Ascending aorta (tissue), 2 donors: ENCODE measurements at places on chromosomes 2 and 18. TPM values are rescaled to one million over a fixed set of nuclear protein-coding genes. Genes with fewer than 3 reads are reported as not detected.

DNA sequence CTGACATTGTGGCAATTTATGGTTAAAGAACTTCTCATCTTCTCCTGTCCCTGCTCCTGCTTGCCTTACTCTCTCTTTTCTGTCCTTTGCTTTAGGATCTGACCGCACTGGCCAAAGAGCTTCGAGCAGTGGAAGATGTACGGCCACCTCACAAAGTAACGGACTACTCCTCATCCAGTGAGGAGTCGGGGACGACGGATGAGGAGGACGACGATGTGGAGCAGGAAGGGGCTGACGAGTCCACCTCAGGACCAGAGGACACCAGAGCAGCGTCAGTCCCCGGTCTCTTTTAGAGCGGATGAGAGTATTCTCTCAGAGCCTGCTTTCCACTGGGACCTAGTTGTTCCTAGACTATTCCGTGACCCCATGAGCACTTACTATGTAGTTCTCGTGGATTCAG lies 122.2 kb upstream of the IL1R2 start:
- DNase-seq, result no peak

- no peak for DNase-seq
Measured at GRCh38 chr18:47501946-47502345, 250.5 kb upstream of the SKOR2 start.

DNA sequence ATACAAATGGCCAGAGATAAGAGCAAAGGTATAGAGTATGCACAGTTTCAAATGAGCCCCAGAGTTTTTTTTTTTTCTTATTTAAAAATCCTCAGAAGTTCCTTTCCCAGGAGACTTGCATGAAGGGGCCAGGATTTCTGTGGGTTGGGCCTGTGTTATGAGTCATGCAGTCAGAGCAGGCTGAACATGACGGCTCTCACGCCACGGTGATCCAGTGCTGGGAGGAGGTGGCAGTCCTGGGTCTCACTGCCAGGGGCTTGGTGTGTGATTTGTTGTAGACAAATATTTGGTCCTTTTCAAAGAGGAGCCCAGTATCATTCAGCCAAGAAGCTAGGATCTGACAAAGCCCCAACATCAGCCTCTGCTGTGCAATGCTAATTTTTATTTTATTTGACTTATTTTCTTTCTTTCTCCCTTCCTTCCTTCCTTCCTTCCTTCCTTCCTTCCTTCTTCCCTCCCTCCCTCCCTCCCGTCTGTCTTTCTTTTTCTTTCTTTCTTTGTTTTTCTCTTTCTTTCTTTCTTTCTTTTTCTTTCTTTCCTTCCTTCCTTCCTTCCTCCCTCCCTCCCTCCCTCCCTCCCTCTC lies 10.4 kb upstream of the KCNE4 start:
- peak; percentile 57 for DNase-seq

GRCh38 chr2:54534221-54534620 lies 78.1 kb downstream of the SPTBN1 start:
- DNase-seq, result no peak

- DNase-seq, result peak; percentile 95
Measured at GRCh38 chr2:43343573-43344304, 117.3 kb upstream of the ZFP36L2 start.

DNA sequence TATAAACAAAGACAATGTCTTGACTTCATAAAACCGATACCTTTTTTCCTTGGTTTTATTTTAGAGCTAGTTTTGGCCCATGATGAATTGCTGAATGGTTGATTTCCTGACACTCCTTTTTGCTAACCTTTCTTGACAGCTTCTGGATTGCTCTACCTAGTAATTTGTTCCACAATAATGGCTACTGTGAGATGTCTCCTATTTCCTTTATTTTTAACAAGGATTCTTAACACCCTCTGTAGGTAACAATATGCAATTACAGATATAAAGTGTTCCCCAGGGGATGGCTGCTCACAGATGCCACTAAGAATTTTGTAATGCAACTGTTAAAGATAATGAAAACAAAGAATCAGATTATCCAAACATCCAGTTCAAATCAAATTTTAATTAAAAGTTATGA lies 100.8 kb upstream of the ATP5MC3 start:
- no peak for DNase-seq

DNA sequence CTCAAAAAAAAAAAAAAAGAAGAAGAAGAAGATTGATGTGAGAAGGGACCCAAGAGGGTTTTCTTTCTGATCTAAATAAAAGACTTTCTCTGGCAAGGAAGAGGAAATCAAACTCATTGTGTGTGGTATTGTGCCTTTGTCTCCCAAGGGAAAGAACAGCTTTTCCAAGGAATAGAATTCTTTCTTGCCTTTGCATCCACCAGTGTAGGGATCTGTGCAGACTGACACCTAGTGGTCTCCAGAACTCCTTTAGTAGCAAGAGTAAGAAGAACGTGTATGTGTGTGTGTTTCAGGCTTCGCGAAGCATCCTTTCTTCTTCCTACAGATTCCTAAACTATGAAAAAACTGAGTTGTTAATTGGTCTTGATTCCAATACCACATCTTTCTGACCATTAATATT lies 33.5 kb upstream of the CRIM1 start:
- DNase-seq, result no peak

DNA sequence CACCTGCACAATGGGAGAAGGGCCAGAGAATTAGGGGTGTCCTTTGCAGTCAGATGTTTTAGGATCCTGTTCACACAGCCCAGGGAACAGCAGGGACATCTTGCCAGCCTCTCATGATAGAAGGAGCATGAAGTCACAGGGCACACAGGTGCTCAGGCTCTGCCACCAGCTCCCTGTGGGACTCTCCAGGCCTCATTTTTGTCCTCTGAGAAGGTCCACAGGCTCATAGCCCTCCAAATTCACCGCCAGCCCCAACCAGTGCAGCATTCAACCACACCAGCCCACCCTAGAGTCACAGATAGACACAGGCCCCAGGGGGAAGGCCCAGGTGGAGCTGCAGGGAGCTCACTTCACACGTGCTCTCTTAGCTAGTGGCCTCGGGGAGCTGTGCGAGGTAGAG lies 391.7 kb downstream of the TNS1 start:
- DNase-seq, result no peak

- no peak for DNase-seq
Measured at GRCh38 chr2:78861546-78861945, 164.0 kb upstream of the REG3G start.

The CNRIP1 gene
- total RNA-seq, result 37.7 TPM

The DLGAP1 gene
- 2.0 TPM for total RNA-seq

The ACMSD gene
- total RNA-seq, result not detected

The IL1F10 gene
- total RNA-seq, result not detected
